ENCODE measurements at places on chromosomes 3 and 15.

DNA sequence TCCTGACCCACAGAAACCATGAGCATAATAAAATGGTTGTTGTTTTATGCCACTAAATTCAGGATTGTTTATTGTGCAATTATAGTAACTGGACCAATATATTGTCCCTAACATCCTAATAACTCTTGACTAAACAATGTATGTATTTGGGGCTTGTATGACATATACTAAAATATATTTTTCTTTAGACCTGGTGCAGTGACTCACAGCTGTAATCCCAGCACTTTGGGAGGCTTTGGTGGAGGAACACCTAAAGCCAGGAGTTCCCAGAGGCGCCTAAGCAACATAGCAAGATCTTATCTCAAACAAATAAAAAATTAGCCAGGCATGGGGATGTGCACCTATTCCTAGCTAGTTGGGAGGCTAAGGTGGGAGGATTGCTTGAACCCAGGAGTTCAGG, 180.4 kb downstream of the SUCNR1 start:
- DNase-seq = no peak

DNA sequence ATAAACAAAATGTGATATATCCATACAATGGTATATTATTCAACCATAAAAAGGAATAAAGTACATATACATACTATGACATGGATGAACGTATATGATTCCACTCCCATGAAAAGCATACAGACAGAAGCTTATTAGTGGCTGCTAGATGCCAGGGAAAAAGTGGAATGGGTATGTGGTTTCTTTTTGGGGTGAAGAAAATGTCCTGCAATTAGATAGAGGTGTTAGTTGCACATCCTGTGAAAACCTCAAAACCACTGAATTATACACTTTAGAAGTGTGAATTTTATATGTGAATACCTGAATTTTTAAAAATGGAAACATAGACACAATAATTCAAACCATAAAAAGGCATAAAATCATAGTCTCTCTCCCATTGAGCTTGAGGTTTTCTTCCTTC, 11.2 kb downstream of the DENND6A start:
- DNase-seq = no peak

DNA sequence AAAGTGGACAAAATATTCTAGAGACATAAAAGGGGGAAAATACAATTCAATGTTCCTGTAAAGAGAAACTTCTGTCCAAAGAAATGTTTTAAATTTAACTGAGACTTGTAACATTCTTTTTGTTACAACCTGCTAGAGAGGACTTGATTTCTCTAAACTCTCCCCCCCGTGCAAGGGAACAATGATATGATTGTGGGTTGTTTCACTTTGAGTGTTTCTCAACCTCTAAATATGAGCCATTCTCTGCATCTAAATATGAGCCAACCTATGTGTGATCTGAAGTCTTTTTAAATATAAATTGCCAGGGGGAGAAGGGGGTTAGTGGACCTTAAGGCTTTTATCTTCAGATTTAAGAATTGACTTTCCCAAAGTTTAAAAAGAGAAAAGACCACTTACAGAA, 14.6 kb downstream of the ZNF860 start:
- DNase-seq = no peak

DNA sequence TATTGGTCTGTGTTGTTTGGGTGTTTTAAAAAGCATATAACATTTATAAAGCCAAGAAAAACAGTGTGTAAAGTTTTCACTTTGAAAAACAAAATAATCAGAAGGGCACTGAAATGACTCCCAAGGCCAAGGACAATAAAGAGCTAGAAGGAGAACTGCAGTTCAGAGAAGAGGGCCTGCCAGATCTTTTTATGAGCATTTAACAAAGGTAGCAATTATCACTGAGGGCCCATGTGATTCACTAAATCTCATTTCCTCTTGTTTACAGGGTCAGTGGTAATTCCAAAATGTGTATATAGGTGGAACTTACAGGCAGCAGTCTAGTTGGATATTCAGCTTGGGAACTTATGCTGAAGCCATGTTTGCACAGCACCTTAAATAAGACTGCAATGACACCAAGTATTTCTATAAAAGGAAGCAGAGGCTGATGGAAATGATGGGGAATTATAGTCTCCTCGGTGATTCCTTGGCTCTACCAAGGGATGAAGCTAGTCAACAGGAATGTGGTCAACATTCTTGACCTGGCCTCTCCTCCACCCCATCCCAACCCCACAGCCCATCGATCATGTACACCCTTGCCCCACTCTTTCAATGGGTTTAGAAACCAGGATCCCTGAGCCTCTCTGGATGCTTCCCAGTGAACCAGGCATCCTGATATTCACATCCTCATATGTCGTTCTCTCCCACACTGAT, 54.4 kb upstream of the THUMPD3 start:
- DNase-seq = no peak

- DNase-seq = no peak
Measured at GRCh38 chr15:29556380-29556779, 265.9 kb downstream of the TJP1 start.

GRCh38 chr15:52082197-52083036, 30.2 kb downstream of the BCL2L10 start:
- no peak for DNase-seq
